ENCODE measurements at places on chromosomes 6 and 20.

GRCh38 chr6:138255443-138255842 is 37.2 kb upstream of the PBOV1 start:
- no peak for DNase-seq

GRCh38 chr20:16951876-16952275 is 203.7 kb downstream of the OTOR start:
- no peak for DNase-seq

DNA sequence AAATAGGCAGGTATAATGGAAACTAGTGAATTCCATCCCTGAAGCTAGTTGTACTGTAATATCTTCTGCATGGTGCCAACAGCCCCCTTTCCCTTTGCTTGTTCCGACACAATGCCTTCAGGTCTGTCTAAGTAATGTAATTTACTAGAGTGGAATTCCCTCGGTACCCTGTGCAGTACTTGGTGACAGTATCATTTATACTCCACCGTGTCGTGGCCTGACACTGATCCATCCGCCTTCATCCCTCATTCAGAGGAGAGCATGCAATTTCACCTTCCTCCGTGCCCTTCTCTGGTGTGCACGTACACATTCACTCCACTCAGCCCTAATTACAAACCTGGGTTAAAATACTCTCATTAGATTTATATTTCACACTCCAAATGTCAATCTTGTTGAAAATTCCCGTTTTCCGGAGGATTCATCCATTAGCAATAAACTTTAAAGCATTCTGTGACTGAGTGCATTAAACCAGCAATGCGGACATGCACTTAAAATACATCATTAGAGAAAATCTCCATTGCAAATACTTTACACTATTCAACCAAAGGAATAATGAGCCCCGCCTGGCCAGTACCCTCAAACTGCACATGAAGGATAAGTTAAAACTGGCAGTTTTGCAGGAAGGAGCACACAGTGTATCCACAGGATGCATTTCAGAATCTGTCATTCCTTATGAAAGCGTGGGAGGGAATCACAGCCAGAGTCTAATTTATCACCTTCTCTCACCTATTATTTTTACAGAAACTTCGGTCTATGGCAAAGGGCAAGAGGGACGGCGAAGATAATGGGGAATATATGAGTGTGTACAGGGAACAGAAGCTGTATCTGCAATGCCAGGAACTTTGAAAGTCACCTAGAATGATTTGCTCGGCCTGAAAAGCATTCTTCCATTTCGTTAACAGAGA is 182.5 kb downstream of the GJA10 start:
- DNase-seq: no peak

- no peak for DNase-seq
Observed at GRCh38 chr6:124970243-124970642, 8.0 kb downstream of the RNF217 start.

DNA sequence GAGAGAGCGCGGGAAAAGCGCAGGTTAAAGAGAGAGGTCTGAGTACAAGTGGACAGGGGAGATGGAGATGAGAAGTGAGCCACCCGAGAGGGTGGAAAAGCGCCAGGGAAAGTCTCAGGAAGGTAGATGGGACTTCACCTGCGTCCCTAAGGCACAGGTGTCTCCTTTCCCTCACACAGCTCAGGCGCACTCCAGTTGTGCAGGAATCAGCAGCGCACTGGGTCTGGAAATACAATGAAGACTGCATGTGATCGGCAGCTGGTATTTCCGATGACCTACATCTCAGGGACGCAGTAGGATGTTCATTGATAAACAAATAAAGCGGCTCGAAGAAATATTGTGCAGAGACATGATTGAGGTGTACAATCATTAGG is 432 bp upstream of the KHDRBS2 start:
- no peak for DNase-seq

DNA sequence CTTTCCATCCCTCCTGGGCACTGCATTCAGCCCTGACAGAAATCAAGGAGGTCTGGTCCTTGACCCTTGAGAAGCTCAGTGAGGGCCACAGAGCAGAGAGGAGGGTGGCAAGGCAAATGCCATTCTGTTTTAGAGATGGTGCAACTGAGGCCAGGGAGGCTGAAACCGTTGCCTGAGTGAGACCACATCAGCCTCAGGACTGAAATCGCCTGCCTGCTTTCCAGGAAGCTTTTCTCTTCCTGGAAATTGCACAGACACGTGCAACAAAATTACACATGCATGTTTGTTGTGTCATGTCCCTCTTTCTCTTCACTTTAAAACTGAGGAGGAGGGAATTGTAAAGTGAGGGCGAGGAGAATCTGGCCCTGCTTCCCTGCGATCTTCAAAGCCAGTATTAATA is 113.7 kb upstream of the PDE10A start:
- no peak for DNase-seq

GRCh38 chr6:30886897-30887255 is 2.6 kb downstream of the DDR1 start:
- no peak for DNase-seq

DNA sequence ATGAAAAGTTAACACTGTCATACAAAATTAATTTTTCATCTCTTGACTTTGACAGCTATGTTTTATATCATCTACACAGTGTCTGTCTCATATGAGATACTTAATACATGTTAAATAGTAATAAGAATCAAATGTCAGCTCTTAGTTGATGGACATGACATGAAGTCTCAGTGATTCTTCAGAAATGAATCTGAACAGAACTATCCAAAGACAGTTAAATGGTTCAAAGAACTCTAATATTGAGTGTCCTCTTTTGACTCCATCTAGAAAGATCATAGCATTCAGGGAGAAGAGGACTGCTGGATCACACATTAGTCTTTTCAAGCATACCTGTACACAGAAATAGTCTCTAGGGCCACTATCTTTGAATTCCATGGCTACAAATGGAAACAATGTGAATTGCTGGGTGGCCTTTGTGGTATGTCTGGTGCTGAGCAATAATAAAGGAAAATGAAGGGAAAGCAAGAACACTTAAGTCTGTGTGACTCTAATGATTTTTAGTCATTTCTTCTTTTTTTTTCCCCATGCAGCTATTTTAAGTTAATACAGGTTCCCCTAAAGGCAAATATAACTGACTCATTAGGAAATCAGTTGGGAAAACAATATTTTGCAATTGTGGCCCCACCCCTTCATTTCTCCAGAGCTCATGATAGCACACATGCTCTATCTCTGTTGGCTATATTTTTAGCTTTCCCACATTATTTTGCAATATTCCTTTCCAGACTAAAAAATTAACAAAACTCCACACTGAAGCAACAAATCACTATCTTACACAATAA is 367.5 kb downstream of the GRIK2 start:
- DNase-seq: no peak

DNA sequence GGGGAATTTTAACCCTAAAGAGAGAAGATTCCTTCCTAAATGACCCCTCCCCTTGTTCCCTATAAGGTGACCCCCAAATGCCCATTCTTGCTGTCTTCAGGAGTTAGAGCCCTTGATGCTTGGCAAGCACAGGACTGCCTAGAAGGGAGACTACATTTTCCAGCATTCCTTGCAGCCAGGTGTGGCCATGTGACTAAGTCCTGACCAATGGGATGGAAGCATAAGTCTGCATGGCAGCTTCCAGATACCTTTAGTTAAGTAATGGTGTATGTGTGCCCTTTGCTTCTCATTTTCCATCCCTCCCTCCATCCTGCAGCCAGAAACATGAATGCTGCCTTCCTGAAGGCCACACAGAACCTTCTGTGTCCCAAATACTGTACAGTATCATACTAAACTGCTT is 5.5 kb downstream of the BFSP1 start:
- no peak for DNase-seq

DNA sequence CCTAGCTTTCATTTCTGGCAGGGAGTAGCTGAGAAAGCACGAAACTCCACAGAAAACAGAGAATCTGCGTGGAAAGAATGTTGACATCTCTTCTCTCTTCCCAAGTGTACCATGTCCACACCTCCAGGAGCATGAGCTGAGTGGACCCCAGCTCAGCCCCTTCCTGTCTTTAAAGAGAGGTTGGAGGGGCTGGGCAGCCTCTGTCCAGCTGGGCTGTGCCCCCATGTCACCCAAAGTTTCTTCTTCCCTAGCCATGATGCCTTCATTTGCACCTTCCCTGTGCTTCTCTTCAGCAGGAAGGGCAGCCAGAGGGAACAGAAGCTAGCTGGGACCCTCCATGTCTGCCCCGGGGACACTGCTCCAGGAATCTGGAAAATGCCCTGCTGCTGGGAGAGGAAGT is 655.0 kb upstream of the DEFB115 start:
- no peak for DNase-seq

GRCh38 chr6:100701728-100702127 is 179.4 kb downstream of the ASCC3 start:
- no peak for DNase-seq

GRCh38 chr20:57498425-57499400 is 26.2 kb downstream of the CTCFL start:
- no peak for DNase-seq

DNA sequence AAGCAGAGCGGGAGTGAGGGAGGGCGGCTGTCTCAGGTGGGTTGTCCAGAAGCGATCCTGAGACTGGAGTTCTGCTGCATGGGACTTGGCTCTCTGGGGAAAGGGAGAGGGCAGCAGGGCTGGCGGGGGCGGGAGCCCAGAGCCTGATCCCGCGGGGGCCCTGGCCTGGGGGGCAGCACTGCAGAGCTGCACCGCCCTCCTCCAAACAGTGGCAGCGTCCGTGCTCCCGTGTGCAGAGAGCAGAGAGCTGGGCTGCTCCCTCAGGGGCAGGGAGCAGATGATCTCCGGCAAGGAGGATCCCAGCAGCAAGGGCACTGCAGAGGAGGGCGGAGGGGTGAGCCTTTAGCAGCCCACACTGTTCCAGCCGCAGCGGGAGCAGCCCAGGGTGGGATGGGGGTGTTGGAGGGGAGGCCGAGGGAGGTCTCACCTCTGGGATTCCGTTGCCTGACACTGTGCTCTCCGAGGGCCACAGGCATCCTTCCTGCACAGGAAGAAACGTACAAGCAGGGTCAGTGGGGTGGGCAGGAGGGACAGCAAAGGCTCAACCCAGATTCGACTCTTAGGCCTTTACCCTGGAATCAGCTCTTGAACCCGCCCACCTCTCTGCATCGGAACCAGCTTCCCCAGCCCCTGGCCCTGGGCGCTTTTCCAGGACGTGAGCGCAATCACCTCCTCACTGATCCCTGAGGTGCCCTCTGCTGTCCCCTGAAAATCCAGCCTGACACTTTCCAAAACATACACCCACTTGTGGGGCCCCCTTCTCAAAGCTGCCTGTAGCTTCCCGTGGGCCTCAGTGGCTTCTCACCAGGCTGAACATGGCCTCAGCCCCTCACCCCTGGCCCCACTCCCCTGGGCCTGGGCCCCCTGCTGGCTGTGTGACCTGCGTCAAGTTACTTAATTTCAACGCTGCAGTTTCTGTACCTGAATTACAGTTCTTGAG is 32.6 kb upstream of the ZBP1 start:
- DNase-seq: no peak

DNA sequence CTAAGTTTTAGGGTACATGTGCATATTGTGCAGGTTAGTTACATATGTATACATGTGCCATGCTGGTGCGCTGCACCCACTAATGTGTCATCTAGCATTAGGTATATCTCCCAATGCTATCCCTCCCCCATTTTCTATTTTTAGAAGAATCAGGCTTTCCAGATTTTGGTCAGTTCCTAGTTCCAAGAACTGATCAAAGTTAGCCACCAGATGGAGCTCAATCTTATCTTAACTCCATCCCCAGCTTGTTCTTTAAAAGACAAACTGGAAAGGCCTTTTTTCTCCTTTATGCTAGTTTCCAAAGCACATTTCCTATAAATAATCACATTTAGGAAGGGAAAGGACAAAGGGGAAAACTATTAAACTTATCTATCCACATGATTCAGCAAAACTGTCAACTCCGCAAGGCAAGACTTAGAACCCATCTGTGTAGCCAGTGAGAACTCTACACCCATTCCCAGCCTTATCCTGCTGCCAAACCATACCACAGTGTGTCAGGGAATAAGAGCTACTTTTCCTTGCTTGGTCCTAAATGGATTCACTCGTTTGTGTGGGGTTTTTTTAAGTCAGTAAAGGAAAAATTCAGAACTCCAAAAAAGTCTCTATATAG is 22.8 kb upstream of the KHDC1 start:
- no peak for DNase-seq

- DNase-seq: no peak
Observed at GRCh38 chr6:102494808-102495207, 1101.3 kb downstream of the GRIK2 start.

DNA sequence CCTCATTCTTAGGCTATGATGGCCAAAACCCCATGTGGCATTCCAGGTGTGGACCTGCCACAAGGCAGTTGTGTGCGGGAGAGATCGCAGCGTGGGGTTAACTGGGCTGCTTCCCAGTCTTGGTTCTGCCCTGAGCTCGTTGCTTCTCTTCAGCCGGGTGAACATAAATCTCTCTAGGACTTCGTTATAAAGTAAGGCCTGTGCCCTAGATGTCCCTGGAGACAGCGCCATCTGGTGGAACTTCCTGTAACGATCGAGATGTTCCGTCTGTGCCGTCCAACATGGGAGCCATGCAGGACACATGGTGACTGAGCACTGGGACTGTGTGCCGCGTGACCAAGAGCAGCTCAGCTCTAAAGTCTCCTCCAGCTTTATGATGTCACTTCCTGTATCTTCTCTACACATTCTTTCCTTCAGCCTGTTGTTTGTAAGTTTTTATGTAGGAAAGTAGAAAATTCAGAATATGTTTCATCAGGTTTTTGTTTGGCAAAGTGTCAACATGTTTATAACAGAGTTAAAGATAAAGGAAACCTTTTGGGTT is 26.8 kb upstream of the RPP40 start:
- DNase-seq: peak; percentile 35

DNA sequence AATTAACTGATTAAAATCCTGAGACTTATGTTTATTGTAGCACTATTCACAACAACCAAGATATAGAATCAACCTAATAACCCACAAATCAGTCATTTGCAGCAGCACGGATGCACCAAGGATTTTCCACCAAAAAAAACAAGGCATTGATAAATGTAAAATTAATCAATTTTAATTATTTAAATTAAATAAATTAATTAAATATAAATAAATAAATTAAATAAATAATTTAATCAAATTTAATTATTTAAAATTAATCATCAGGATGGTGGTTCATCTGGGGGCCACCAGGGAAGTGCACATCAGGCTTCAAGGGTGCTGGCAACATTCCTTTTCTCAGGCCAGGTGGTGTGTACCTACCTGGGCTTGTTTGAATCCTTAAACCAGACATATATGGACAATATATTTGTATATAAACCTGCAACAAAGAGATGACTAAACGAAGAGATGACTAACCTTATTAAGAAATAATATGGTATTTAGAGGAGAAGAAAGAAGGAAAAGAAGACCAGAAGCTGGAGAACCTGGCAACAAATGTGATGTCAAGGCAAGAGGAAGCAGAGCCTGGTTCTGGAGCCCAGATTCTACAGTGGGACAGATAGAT is 89.2 kb downstream of the CD164 start:
- DNase-seq: no peak

- DNase-seq: no peak
Observed at GRCh38 chr6:100440935-100441334, 23.8 kb downstream of the SIM1 start.

GRCh38 chr20:57749131-57749690 is 39.4 kb upstream of the PMEPA1 start:
- DNase-seq: no peak

- DNase-seq: peak; percentile 40
Observed at GRCh38 chr6:166106076-166106686, 61.5 kb downstream of the TBXT start.

Data from stimulated activated CD8-positive, alpha-beta memory T cell treated with anti-CD3 and anti-CD28 coated beads, Interleukin-4, amount 100 ng/mL, for 1 hour (primary cell).